ENCODE measurements at places on chromosomes 5 and 9. TPM values are rescaled to one million over a fixed set of nuclear protein-coding genes. Genes with fewer than 3 reads are reported as not detected.

The LPAR1 gene
- 138 TPM for polyA plus RNA-seq

The TMEM8B gene
- 58.1 TPM for polyA plus RNA-seq

The HTR1A gene
- 4.5 TPM for polyA plus RNA-seq

The GAS1 gene
- polyA plus RNA-seq = 19.4 TPM

The ASTN2 gene
- 41.8 TPM for polyA plus RNA-seq

The ANXA2R gene
- 1.2 TPM for polyA plus RNA-seq

The CDC25C gene
- polyA plus RNA-seq = 4.2 TPM

The IRX4 gene
- polyA plus RNA-seq = 0.38 TPM

- peaks cover 7% of the 10 kb centered on the region for H3K36me3 ChIP-seq
- peak overlapping the region; percentile 93 for H3K27ac ChIP-seq
- peak overlapping the region; percentile 97 for H3K4me3 ChIP-seq
- no peaks in the 10 kb centered on the region for H3K27me3 ChIP-seq
- peak; percentile 10 for DNase-seq
- H3K4me1 ChIP-seq = peaks cover 28% of the 10 kb centered on the region
Measured at GRCh38 chr5:140402258-140403074, 833 bp downstream of the ANKHD1 start.

DNA sequence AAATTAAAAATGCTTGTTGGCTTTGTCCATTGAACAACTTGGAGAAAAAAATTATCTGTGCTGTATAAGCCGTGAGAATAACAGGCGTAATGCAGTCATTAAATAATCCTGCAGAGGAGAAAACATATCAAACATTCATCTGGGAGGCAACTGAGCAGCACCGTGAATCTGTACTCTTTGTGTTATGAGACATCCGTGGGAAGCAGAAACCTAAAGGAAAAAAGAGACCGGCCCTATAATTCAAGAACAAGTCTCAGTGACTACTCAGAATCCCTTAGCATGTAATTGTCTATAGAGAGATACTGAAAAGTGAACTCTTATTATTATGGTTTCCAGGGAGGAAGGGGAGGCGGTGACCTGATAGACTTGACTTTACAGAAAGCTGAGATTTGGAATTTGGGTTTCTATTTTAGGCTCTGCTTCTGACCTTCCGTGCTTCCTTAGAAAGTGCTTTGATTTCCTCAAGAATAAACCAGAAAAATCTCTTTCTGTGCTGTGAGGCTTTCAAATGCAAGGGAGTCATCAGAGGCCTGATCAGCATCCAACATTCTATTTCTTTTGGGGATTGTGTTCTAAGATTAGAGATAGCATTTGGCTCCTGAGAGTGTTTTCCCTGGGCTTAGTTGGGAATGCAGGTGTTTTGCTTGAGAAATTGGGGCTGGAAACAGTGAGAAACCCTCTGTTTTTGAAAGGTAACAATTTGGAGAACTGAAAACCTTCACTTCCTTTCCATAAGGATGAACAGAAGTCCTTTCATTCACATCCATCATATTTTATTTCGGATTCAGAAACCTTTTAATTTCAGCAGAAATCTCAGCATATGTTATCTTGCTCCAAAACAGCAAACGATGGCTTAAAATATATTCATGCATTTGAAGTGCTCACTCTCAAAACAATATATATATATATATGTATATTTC, 296.7 kb downstream of the CSNK1G3 start:
- H3K36me3 ChIP-seq = no peaks in the 10 kb centered on the region
- peaks cover 12% of the 10 kb centered on the region for H3K4me1 ChIP-seq
- H3K4me3 ChIP-seq = no peak overlapping the region
- H3K27ac ChIP-seq = peak overlapping the region; percentile 70

DNA sequence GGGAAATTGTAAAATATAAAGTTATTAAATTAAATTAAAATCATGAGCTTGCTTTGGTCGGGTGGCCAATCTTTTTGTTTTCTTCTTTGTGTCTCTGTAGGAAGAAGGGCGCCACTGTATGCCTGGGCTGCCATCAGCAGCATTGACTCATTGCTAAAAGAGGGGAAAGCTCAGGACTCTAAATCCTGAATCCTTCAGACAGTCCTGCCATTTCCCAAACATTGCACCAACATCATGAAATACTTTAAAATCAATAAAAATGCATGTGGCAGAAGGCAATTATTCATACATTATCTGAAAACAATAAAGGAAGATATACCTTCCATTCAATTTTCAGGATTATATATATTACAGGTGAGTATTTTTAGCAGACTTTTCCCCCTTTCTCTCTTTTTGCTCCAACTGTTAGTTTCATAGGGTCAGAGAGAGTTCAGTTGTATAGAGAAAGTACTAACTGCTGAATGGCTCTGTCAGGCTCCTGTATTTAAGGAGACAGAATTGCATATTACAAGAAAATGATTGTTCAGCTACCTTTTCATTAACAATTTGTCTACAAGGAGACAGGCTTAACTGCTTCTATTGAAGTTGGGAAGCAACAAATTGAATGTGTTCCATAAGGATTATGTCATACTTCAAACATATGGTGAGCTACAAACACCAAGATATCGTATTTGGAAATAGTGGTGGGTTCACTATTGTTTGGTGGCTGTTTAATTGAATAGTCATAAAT, 95.7 kb downstream of the ATPSCKMT start:
- no peak overlapping the region for H3K27ac ChIP-seq
- peaks cover 2% of the 10 kb centered on the region for H3K27me3 ChIP-seq
- no peaks in the 10 kb centered on the region for H3K4me1 ChIP-seq
- DNase-seq = peak; percentile 74
- no peaks in the 10 kb centered on the region for H3K36me3 ChIP-seq
- no peak overlapping the region for H3K4me3 ChIP-seq

DNA sequence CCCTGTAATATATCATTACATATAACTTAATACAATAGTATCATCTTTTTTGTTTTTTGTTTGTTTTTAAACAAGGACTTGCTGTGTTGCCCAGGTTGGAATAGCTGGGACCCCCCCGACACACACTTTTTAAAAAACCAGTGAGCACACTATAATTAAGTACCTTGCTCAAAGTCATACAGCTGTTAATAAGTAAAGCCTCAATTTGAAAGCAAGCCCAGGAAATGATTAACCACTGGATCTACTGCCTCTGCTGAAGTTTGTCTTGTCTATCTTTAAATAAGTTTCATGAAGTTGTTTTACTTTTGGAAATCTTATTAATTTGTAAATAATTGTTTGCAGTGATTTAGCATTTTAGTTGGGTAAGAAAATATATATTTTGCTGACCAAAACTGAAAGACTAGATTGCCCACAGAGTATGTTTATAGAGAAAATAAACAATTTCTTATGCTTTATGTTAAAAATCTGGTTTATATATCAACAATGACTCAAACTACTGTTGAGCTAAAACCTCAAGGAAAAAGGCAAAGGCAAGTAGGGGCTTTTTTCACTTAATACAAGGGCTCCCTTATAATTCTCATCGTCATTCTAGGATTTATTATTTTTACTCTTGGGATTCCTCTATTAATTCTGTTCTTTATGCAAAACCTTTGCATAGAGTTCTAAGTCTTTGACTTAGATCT, 5.8 kb upstream of the CARNMT1 start:
- no peak for DNase-seq
- no peak overlapping the region for H3K27ac ChIP-seq
- H3K4me1 ChIP-seq = peaks cover under 1% of the 10 kb centered on the region
- H3K36me3 ChIP-seq = no peaks in the 10 kb centered on the region
- H3K4me3 ChIP-seq = no peak overlapping the region
- no peaks in the 10 kb centered on the region for H3K27me3 ChIP-seq

GRCh38 chr5:65073250-65073661, 304.5 kb downstream of the CWC27 start:
- no peaks in the 10 kb centered on the region for H3K27me3 ChIP-seq
- H3K4me1 ChIP-seq = no peaks in the 10 kb centered on the region
- H3K4me3 ChIP-seq = no peak overlapping the region
- no peak overlapping the region for H3K27ac ChIP-seq
- H3K36me3 ChIP-seq = no peaks in the 10 kb centered on the region
- DNase-seq = no peak

DNA sequence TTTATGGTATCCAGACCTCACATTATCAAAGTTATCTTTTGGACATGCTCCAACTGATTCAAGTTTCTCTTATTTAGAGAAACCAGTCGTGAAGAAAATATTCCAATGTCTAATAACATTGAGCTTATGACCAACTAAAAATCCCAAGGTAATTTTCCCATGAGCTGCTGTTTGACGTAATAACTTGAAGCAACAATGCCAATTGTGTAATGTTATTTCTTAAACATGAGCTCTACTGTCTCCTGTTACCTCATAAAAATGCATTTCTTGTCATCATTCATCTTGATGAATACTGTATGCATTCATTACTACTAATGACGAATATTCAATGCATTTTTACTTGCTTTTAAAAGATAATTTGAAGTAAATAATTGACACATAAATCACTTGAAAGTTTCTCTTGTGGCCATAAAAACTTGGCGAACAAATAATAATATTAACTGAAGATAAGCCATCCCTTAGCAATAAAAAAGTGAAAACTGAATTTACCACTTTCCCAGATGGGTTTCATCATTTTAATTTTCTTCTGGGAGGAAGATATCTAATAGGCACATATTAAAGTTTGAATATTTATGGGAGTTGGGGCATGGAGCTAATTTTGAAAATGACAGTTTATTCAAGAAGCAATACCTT, 424 bp upstream of the MARCOL start:
- H3K36me3 ChIP-seq = no peaks in the 10 kb centered on the region
- H3K27ac ChIP-seq = no peak overlapping the region
- no peaks in the 10 kb centered on the region for H3K27me3 ChIP-seq
- no peak for DNase-seq
- H3K4me1 ChIP-seq = no peaks in the 10 kb centered on the region

DNA sequence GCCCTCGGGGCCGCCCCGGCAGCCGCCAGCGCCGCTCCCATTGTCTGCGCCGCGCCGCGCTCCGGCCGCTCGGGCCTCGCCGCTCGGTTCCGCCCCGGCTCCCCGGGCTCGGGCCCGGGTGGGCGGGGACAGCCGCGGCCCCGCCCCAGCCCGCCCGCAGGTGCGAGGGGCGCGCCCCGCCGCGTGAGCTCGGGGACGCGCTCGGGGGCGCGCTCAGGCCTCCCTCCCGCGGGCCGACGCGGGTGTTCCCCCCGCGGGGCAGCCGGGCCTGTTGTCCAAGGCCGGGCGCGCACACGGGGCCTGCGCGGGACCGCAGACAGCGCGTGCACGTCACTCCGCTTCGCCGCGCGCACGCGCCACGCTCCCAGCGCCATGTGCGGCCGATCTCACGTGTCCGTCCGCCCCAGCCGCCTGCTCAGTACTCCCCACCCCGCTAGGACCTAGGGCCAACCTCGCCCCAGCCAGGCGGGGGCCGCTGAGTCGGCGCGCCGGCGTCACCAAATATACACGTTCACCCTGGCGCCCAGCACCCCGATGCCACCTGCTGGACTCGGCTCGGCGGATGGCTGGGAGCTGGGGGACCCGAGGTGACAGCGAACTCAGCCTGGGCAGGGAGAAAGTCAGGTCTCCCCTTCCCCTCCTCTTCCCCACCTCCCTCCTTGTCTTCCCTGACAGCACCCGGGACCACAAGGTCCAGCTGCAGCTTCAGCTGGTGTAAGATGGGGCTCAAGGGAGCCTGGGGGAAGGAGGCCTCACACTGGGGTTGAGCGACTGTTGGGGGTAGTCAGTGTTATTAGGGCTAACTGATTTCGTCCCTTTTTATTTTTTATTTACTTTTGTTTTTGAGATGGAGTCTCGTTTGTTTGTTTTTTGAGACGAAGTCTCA, 14.3 kb downstream of the GBGT1 start:
- H3K27ac ChIP-seq = peak overlapping the region; percentile 75
- peak overlapping the region; percentile 48 for H3K4me3 ChIP-seq
- peaks cover 12% of the 10 kb centered on the region for H3K36me3 ChIP-seq
- peaks cover 50% of the 10 kb centered on the region for H3K4me1 ChIP-seq
- H3K27me3 ChIP-seq = no peaks in the 10 kb centered on the region

DNA sequence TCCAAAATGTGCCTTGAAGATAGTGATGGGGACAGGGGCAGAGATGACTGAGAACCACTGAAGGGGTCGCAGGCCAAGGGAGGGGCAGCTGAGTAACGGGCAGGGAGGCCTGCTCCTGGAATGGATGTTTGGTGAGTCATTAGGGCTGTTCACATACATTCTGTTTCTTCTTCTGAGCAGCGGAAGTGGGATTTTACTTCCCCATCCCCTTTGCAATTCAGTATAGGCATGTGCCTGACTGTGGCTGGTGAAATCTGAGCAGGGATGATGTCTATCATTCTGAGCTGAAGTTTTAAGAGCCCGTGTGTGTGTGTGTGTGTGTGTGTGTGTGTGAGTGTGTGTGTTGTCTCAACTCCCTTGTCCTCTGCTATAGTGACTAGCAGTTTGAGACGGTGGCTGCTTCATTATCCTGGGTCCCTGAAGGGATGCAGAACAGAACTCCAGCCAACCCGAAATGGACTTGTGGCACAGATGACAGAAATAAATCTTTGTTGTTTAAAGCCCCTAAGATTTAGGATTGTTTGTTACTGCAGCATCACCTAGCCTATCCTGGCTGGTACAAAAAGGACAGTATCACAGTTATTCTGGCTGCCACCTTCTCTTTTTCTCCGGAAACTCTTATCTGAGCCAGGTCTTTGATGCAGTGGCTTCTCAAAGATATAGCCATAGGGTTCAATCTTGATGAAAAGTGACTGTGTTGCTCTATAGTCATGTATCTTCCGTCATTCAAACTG, 29.2 kb upstream of the TGFBI start:
- H3K27me3 ChIP-seq = no peaks in the 10 kb centered on the region
- no peak for DNase-seq
- peaks cover 10% of the 10 kb centered on the region for H3K4me1 ChIP-seq
- no peak overlapping the region for H3K27ac ChIP-seq
- H3K36me3 ChIP-seq = no peaks in the 10 kb centered on the region

- H3K27ac ChIP-seq = no peak overlapping the region
- no peaks in the 10 kb centered on the region for H3K36me3 ChIP-seq
- no peaks in the 10 kb centered on the region for H3K4me1 ChIP-seq
- DNase-seq = no peak
- H3K27me3 ChIP-seq = no peaks in the 10 kb centered on the region
- H3K4me3 ChIP-seq = no peak overlapping the region
Measured at GRCh38 chr9:70428781-70429180, 14.3 kb upstream of the KLF9 start.

DNA sequence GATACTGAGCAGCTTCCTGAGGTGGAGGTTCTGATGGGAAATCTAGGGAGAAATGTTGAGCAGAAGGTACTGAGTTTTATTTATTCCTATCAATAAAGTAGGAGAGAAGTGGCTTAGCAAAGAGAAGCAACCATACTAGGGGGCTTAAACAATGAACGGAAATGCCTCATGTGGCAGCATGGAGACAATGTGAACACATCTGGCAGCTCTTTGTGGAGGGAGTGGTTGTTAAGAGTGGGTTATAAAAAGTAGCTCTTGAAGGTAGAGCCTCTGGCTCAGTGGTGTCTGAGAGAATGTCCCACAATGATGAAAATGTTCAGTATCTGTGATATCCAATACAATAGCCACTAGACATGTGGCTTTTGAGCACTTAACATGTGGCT, 52.7 kb upstream of the EQTN start:
- H3K27me3 ChIP-seq = no peaks in the 10 kb centered on the region
- no peak overlapping the region for H3K27ac ChIP-seq
- H3K36me3 ChIP-seq = no peaks in the 10 kb centered on the region
- H3K4me3 ChIP-seq = no peak overlapping the region

GRCh38 chr5:132274050-132274792, 16.7 kb downstream of the PDLIM4 start:
- no peak overlapping the region for H3K27ac ChIP-seq
- H3K4me3 ChIP-seq = no peak overlapping the region
- H3K36me3 ChIP-seq = peaks cover 35% of the 10 kb centered on the region
- H3K27me3 ChIP-seq = no peaks in the 10 kb centered on the region
- peaks cover 29% of the 10 kb centered on the region for H3K4me1 ChIP-seq
